Esophagus squamous epithelium (tissue), 5 donors: ENCODE measurements at places on chromosomes 6 and 20.

DNA sequence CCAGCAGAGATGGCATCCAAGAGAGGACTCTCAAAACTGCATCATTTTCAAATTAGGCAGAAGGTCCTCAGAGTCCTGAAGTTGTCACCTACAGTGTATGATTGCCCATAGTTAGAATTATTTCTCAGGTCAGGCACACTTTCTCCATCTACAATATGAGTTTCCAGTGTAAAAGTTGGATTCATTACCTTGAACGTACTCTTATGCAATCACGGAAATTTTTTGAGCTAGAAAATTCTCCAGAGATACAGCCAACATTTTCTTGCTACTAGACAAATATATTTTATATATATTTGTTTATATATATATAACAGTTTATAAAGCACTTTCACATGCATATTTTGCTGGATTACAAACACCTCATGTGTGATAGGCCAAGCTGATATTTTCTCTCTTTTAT is 29.4 kb upstream of the SERPINB1 start:
- DNase-seq = no peak

DNA sequence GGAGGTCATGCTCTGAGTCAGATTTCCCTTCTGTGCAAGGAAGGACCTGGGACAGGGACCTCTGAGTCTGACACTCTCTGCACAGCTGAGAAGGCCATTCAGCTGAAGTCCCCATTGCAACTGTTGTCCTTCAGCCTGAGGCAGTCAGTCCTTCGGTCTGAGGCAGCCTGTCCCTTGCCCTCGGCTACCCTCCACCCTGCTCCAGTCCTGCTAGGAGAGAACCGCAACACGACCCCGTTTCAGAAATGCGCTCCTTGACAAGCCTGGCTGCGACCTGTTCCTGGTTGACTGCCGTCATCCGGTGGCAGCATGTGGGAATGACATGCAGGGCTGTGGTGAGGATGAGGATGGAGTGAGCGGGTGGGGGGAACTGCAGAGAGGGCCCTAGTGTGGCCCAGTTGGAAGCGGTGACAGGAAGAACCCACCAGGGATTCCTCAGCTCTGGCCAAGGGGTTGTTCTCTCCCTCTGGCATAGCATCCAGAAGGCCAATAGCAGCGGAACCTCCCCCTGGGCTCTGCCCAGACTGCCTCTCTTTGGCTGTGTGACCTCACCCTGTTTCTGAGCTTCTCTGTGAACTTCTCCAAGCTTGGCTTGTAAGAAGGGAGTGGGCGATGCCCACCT is 40.3 kb upstream of the ANGPT4 start:
- peak; percentile 3 for DNase-seq

DNA sequence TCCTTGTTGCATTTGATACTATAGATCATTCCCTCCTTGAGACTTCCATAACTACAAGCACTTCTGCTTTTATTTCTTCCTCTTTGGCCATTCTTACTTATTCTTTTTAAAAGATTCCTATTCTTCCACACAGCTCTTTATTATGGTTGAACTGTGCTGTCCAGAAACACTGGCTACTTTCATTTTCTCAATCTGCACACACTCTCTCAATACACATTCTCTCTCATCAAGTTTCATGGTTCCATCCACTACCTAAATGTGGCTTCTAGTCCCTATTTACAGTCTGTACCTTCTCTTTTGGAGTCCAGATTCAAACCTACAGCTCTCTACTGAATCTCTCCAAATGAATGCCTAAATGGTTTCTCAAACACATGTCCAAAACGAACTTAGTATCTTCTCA is 214.3 kb upstream of the RSPO3 start:
- no peak for DNase-seq

DNA sequence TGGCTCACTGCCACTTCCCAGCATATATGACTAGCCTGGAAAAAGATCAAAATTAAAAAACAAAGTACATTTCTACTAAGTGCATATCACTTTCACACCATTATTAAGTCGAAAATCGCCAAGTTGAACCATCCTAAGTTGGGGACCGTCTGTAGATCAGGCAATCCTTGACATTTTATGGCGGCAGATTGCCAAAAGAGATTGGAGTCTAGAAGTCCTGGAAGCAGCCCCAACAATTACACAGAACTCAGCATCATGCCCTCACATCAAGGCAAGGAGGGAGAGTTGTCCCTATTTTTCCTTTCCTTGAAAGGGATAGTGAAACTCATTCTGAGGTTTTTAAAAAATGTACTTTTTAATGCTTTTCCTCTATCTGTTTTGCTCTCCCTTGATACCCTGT is 30.7 kb downstream of the SLC22A3 start:
- no peak for DNase-seq

DNA sequence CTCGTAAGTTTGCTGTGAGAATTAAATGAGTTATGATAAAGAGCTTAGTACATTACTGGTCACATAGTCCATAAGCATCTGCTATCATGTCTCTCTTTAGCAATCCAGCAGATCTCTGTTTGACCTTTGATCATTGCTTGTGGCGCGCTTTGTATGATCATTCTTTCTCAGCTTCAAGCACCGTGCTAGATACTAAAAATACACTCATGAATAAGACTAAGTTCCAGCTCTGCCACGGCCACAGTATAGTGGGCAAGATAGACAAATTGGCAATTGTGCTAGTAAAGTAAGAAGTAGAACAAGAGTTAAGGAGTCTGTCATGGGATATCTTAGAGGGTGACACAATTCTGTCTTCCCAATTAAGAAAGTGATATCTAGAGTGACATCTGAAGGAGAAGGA is 75.2 kb upstream of the ADGRF1 start:
- no peak for DNase-seq

DNA sequence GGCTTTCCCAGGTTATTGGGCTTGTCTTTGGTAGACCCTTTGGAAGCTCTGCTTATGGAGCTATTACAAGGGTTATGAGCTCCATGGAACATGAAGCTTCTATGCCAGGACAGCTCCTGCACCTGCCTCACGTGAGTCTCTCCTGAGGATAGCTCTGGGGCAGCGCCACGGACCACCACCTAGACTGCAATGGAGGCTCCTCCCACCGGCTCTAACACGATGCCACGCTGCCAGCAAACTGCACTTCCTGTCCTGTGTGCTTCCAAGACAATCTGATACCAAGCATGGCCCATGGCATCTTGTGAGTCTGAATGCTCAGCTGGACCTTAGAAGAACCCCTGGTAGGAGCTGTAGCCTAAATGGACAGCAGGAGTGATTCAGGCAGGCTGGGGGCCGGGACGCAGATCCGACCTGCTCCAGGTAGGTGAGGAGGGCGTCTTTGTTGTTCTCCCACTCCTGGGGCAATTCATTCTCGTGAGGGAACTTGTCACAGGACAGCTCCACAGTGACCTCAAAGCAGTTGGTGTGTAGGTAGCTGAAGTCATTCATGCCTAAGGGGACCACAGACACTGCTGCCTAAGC is 5.5 kb downstream of the CPXM1 start:
- no peak for DNase-seq

DNA sequence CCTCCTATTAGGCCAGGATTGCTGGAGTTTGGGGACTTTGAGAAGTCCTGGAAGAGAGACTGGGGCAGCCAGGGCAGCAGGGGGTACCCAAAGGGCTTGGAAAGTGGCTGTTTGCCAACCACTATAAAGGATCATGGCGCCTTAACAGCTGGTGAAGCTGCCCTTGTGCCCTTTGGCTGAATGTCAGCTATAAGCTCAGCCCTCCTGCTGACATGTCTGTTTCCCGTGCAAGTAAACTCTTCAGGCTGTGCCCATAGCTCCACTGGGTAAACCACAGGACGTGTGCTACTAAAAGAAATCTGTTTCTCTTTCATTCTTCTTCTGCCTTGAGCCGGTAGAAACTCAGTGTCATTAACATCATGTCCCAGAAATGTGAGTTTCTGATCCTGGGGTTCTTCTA is 97.3 kb downstream of the CAP2 start:
- no peak for DNase-seq

DNA sequence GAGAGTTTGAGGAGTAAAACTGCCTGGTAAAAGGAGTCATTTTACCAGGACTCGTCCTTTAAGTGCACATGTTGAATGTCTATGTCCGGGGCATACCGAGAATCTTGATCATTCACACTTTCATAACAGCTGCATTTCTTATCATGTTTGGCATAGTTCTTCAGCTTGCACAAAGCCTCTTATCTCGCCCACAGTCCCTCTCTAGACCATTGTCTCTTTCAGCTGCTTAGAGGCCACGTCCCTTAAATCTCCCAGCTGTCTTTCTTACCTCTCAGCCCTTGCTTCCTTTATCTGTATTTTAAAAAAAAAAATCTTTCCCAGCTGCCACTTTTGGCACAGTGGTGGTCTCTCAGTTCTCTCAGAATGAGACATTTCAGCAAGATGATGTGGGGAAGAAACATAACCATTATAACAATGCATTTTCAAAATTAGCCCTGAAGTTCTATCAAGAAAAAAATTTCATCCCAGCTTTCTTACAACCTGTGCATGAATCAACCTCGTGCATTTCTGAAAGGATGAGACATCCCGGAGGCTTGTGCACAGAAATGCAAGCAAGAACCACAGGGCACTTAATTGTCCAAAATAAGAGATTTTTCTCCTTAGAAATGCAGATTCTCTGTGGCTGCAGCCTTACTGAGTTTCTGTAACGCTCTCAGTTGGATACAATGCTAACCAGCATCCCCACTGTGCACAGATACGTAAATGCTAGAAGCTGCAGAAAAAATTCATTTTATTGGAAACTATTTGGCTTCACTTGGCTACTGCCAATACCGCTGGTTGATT is 24.2 kb downstream of the RBM24 start:
- DNase-seq = no peak

- DNase-seq = no peak
Measured at GRCh38 chr20:1652960-1653359, 4.6 kb downstream of the SIRPG start.

DNA sequence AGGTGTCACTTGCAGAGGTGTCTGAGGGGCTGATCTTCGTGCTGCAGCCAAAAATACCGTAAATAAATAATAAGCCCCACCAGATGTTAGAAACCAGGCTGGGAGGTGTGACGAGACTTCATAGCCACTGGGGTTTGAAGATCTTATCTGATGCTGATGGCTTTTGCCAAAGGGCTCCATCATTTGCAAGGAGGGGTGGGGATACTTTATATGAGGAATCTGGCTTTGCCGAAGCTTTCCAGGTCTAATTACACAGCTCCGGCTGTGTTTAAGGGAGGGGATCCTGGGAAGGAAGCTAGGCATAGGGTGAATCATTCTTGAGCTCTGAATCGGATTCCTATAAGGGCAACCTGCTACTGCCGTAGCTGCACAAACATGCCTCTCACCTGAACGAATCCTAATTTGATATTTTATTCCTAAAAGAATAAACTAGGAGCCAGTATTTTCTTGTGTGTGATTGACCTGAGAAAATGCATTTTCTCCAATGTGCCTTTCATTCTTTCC is 249.6 kb downstream of the SOD2 start:
- DNase-seq = no peak

DNA sequence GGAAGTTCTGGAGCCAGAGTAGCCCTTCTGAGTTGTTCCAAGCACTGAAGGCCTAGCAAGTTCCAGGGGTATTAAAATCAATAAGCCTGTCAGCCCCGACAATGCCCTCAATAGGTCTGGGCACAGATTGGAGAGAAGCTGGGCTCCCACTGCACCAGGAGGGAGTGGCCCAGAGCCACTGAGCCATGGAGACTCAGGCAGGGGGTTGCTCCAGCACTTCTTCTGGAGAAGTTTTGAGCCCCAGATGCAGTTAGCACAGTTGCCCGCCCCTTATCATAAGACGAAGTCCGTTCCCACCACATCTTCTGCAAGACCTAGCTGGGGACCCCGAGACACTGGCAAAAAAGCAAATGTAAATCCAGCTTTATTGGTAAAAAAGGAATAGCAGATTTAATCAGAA is 13.0 kb downstream of the DEFB132 start:
- no peak for DNase-seq

- no peak for DNase-seq
Measured at GRCh38 chr6:31655349-31656237, at the start of gene APOM. Gene APOM, plus strand, starts transcription at chr6:31655894. Its CDS starts 73 bp downstream, at chr6:31655967.

DNA sequence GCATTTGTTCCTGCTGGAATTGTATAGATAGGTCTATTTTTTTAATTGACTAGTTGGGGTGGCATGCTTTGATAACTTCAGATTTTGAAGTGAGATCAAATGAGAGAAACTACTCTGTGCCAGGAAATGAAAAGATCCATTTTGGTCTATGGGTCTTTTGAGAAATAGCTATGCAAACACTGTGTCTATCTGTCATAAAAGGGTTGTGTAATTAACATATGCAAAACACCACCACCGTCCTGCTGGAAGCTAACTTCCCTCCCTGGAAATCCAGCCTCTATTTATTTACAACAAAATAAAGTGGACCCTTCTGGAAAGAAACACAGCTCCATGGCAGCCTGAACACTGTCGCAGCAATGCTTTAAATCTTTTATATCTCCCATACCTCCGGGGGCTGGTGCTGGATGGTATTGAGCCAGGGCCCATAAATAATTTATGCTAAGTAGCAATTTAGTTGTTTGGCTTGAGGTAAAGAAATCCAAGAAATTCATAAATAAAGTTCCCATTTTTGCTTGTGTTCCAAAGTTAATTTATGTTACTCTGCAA is 244.2 kb upstream of the POU3F2 start:
- DNase-seq = no peak

DNA sequence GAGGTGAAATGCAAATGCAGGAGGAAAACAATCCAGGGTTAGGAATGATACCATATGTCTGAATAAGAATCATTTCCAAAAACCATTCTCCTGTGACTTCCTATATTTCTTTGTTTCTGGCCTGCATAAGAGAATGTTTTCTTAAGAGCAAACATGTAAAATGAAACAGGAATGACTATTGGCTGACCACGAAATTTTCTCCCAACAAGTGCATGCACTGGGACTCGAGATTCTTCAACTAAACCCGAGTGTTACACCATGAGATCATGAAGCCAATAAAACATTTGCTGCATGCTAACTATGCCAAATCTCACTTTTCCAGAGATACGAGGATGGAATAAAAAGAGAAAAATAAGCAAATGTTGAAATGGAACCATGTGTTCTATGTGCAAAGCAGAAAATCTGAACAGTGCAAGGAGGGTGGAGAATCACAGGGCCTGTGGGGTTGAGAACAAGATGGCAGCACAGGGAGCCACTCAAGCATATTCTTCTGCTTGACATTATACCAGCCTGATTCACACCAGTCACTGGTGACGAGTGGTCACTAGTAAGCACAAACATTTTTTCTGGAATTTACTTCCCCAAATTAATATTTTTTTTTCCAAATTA is 212.2 kb upstream of the FOXA2 start:
- DNase-seq = no peak
